ENCODE measurements at places on chromosomes 2 and 18.

DNA sequence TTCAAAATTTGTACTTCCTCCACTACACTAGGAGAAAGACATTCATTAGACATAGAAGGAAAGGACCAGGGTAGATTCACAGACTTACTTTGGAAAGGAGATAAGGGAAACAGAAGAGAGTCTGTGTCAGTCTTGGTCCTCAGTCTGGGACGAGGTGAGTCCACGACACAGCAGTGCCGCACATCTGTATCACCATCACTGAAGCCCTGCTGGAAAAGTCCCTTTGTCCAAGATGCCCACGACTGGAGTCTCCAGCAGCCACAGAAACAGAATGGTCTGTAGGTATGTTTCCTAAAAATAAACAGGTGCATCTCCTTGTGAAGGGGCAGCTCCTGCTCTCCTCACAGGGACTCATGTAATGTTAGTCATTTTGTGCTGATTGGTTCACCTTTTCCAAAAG is 27.4 kb downstream of the COX7A2L start:
- no peak for DNase-seq

- no peak for DNase-seq
Observed at GRCh38 chr18:58692422-58693185, 21.3 kb downstream of the MALT1 start.

DNA sequence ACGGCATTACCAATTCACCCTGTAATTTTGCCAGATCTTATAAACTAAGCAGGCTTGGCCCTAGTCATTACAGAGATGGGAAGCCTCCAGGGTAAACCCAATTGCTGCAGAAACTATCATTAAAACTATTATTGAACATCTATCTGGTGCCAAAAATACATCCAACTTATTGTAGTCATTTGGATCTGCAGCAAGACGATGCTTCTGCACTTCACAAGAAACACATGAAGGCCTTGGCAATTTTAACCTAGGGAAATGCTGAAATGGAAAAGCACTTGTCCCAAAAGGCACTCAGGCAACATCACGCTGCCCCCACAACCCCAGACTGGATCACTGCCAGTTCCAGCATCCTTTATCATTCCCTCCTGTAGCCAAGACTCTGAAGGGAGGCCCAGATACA is 85.3 kb upstream of the ACVR2A start:
- no peak for DNase-seq

- DNase-seq: no peak
Observed at GRCh38 chr2:55052129-55053061, 2.1 kb upstream of the RTN4 start.

DNA sequence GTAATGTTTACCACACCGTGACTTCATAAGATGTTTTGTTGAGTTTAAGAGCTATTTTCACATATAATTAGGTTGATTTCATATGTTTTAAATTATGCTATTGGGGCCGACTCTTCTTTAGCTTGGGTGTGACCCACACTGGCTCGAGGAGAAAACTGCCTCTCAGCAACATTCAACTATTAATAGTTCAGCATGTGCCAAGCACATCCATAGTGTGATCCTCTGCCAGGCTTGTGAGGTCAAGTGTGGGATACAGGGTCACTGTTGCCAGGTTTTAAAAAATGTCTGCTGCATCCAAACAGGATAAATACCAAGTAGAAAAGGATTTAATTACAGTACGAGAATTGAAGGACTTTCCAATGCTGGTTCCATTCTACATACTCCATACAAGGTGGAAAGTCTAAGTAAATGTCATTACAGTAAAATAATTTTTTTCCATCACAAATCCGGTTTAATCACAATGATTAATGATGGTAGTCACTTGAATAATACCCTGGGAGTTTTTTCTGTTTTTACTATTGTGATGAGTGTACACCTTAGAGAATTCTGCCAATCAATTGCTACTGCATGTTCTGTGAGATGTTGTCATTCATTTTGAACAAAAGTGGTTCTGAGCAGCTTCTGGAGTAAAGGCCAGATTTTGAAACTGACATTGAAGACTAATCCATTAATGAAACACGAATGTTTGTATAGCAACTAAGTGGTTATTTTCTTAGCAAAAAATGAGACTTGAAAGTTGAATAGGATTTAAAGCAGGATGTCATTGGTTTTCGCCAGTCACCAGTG is 84.5 kb downstream of the ABI2 start:
- DNase-seq: no peak

GRCh38 chr2:226378753-226379705 is 420.6 kb downstream of the IRS1 start:
- no peak for DNase-seq

DNA sequence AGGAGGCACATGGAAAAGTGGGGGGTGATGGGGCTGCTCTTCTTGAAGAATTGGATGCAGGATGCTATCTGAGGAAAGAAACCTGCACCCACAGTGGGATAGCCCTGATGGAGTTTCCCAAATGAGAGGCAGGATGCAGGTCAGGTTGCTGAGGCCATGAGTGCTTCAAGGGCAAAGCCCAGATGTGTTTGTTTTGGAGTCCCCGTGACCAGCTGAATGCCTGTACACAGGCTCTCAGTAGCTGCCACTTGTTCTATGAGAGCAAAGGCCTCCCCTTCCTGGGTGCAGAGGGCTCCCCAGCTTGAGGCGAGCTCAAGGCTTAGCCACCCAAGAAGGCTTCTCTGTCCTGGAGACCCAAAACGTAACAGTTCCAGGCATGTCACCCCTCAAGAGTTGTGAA is 192.7 kb downstream of the SEPTIN10 start:
- DNase-seq: no peak

DNA sequence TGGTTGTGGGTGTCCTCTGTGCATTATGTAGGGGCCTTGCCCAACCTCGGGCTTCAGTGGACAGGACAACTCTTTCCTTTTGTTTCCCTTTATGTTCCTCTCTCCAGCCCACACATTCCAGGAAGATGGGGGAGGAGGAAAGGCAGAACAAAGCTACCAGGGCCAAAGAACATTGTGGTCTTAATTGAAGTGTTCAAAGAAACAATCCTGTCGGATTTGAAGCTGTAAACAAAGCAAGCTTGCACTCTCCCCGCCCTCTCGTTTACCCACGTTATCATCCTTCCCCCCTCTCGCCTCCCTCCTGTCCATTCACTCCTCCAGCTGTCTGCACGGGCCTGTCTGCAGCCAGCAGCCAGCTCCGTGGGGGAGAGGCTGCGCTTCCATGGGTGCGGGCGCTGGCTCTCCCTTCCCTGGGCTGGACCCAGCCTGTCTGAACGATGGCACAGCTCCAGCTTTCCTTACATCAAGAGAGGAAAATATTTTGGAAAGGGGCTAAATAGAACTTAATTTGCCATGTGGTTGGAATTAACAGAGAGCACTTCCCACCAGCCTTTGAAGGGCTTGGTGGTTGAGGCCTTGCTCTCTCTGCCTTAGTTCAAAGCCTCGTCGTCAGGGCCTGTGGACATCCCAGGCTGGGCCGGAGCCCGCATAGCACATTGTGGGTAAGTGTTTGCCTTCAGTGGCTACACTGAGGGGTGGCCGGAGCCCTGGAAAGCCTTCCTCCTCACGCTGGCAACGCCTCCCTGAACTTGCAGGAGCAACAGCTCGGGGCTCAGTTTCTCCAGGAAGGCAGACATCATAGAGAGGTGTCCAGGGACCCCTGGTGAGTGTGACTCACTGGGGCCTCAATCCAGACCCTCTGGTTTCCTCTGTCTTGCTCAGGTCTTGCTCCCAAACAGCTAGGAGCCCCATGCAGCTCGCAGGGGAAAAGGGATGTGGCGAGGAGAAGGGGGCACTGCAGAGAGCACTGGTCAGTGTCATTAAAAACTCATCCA is 60.6 kb upstream of the HS6ST1 start:
- no peak for DNase-seq

- peak; percentile 53 for DNase-seq
Observed at GRCh38 chr2:132037527-132038178, 124.1 kb downstream of the ANKRD30BL start.

GRCh38 chr2:241391892-241392665 is 36.0 kb downstream of the FARP2 start:
- no peak for DNase-seq

DNA sequence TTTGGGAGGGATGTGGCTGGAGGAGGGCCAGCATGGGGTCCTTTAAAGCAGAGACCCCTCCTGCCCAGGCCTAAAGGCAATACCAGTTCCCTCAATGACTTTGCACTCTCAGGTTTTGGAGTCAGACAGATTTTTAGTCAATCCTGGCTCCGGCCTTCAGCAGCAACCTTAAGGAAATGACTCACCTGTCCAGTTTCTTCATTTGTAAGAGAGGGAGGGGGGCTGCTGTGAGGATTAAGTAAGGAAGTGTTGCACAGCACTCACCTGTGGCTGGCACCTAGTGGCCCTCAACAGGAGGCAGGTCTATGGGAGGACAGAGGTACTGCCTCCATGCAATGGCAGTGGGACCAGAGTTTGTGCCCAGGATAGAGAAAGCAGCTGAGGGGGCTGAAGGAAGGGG is 13.7 kb downstream of the CNGA3 start:
- DNase-seq: no peak

GRCh38 chr18:9561759-9562158 is 52.6 kb downstream of the PPP4R1 start:
- no peak for DNase-seq

DNA sequence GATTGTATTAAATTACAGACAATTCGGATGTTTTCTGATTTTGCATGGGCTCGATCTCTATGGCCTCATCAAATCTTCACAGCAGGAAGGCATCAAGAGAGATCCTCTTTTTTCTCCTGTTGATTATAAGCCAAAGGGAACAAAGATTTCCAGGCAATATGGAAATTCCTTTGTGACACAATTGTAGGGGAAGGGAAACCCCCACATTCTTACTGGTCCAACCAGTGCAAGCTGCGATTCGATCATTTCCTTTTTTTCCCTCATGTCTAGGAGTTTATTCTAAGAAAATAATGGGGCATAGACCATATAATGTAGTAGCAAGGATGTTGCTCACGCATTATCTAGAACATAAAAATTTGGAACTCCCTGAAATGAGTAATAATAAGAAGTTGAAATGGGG is 87.7 kb downstream of the LYPD6 start:
- no peak for DNase-seq

GRCh38 chr2:203279288-203279687 is 40.5 kb downstream of the CYP20A1 start:
- DNase-seq: no peak

GRCh38 chr18:3875961-3876360 is 426.0 kb downstream of the TGIF1 start:
- DNase-seq: no peak

GRCh38 chr2:155382776-155383175 is 684.3 kb downstream of the KCNJ3 start:
- DNase-seq: no peak

- DNase-seq: no peak
Observed at GRCh38 chr2:159807183-159808031, 9.4 kb upstream of the CD302 start.

- DNase-seq: no peak
Observed at GRCh38 chr2:63465633-63466032, 122.6 kb downstream of the WDPCP start.
